Esophagus squamous epithelium (tissue), 5 donors: ENCODE measurements at places on chromosomes 4 and X.

DNA sequence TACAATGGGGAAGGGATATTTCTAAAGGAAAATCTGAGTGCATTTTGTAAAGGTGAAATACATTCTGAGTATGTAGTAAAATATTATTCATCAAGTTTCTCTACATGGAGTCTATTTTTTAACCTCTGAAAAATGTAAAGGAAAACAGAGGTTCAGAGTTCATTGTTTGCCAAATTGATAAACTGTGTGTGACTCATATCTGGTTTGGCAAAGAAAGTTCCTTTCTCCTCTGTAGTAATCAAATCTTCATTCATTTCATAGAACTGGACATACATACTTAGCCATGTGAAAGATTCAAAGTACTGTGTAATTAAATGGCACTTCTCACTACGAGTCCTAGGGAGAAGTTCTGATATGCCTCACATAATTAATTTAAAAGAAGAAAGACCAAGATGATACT is 61.6 kb downstream of the HPGD start:
- no peak for DNase-seq

DNA sequence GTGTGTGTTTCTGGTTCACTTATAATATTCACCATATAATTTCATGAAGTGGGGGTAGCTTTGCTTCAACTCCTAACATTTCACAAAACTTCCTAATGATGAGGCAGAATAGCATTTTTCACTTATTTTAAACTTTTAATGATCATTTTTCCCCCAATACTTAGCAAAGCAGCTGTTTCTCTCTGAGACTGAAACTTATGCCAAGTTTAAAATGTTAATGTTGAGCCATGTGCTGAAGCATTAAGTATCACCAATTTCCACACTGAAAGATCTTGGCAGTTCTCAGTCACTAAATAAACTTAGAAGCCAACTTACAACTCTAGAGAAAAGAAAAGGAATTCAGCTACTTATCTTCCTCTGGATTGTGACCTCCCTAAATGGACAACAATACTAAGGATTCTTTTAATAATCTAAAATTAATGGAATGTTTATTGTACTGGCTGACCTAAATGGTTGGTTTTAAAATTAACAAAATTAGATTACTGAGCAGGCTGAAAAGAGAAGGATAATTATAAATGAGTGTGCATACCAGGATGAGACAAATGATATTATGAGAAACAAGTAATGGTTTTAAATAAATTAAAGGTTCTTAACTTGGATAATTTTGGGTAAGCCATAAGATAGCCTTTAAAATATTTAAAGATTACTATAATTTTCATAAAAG is 1429.4 kb upstream of the ADGRL3 start:
- no peak for DNase-seq

DNA sequence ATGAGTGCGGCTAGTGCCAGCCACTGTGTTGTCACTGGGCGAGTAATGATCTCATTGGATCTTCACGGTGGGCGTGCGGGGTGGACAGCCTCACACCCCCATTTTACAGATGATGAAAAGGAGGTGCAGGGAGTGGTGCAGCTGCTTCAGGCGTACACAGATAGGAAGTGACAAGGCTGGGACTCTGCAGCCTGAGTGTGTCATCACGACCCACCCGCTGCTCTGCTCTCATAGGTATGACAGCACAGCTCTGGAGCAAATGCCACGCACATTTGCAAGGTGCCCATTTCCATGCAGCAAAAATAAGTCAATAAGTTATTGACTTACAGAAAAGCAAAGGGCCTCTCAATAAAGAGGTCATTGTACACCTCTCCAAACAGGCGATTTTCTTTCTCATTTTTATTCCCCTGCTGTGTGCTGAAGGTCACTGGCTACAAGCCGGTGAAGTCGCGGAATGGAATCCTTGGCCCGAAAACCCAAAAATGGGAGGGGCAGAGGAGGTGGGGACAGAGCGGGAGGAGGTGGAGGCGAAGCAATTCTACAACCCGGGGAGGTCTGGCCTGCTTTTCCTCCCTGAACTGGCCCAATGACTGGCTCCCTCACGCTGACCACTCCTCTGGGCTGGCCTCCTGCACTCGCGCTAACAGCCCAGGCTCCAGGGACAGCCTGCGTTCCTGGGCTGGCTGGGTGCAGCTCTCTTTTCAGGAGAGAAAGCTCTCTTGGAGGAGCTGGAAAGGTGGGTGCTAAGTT is at the start of gene SOD3:
SOD3 (plus strand) TSS at position 658 of the 750 bp plus-strand sequence. CDS start 3,949 bp downstream, outside the sequence.
- DNase-seq = no peak

- DNase-seq = no peak
Observed at GRCh38 chrX:153969125-153969903, 2.3 kb downstream of the HCFC1 start.

- DNase-seq = no peak
Observed at GRCh38 chr4:25795566-25796454, 67.0 kb downstream of the SEL1L3 start.

GRCh38 chr4:74983253-74983635 is 50.3 kb downstream of the PARM1 start:
- DNase-seq = no peak
